ENCODE measurements at places on chromosomes 2 and 18. TPM values are rescaled to one million over a fixed set of nuclear protein-coding genes. Genes with fewer than 3 reads are reported as not detected.

DNA sequence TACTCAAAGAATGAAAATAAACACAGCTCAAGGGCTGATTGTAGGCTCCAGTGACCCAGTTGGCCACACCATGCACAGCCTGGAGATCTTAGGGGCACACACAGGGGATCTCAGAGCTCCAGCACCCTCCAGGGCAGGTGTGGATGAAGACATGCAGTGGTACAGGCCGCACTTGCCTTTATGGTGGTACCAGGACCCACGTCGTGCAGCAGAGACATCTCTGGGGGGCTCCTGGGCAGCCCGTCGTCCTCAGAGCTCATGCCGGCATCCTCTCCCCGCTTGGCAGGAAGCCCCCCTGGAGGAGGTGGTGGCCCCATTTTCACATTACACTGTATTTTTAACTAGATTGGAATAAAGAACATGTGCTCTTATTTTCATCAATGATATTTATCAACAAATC lies 101.2 kb upstream of the MGAT4A start:
- no peaks in the 10 kb centered on the region for H3K27me3 ChIP-seq
- no peak overlapping the region for H3K4me3 ChIP-seq
- no peaks in the 10 kb centered on the region for H3K36me3 ChIP-seq
- peak; percentile 56 for DNase-seq
- H3K27ac ChIP-seq: no peak overlapping the region

DNA sequence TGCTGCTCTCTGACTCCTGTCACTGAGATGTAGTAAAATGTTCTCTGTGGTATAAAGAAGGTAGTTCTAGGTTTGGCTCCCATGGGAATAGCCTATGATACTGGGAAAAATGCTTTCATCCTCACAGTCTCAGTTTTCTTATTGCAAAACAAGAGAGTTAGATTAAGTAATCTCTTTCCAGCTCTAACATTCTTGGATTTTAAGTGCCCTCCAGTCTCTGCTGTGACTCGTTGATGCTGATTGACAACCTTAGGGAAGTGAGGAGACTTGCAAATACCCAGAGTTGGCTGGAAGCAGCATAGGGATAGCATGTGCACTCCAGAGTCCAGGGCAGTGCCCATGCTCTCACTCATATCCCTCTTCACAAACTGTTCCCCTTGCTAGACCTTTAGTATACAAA lies 534.9 kb downstream of the SLC4A3 start:
- H3K27ac ChIP-seq: no peak overlapping the region
- H3K4me3 ChIP-seq: no peak overlapping the region
- DNase-seq: no peak
- no peaks in the 10 kb centered on the region for H3K27me3 ChIP-seq

- peaks cover 28% of the 10 kb centered on the region for H3K4me1 ChIP-seq
- no peak for DNase-seq
- no peaks in the 10 kb centered on the region for H3K27me3 ChIP-seq
- peak overlapping the region; percentile 60 for H3K27ac ChIP-seq
Observed at GRCh38 chr18:23357996-23358594, 95.0 kb upstream of the RIOK3 start.

- no peak overlapping the region for H3K27ac ChIP-seq
- no peak overlapping the region for H3K4me3 ChIP-seq
- H3K36me3 ChIP-seq: no peaks in the 10 kb centered on the region
- H3K27me3 ChIP-seq: no peaks in the 10 kb centered on the region
Observed at GRCh38 chr18:45303026-45303425, 312.2 kb upstream of the SLC14A2 start.

- DNase-seq: no peak
- H3K4me1 ChIP-seq: no peaks in the 10 kb centered on the region
- no peaks in the 10 kb centered on the region for H3K27me3 ChIP-seq
- H3K4me3 ChIP-seq: no peak overlapping the region
- no peaks in the 10 kb centered on the region for H3K36me3 ChIP-seq
Observed at GRCh38 chr2:178397002-178397605, 53.9 kb downstream of the PRKRA start.

- no peak overlapping the region for H3K4me3 ChIP-seq
- no peak overlapping the region for H3K27ac ChIP-seq
- H3K4me1 ChIP-seq: no peaks in the 10 kb centered on the region
- H3K27me3 ChIP-seq: no peaks in the 10 kb centered on the region
Observed at GRCh38 chr2:169955940-169956339, 128.7 kb downstream of the UBR3 start.

DNA sequence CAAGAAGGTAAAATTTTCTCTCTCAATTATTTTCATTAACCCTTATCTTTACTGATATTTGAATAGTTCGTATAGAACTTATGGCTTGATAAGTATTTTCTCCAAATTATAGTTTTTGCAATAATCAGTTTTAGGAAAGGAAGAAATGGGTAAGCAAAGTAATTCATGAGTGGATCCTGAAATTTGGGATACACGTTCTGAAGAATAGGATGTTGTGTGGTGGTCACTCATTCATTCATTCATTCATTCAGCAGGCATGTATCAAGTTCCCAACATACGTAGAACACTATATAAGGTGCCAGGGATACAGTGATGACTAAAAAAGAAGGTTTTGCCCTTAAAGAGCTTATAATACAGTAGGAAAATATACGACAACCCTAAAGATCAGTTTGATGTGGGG lies 95.4 kb downstream of the PTRHD1 start:
- no peaks in the 10 kb centered on the region for H3K36me3 ChIP-seq
- H3K4me1 ChIP-seq: no peaks in the 10 kb centered on the region
- no peak overlapping the region for H3K27ac ChIP-seq
- H3K4me3 ChIP-seq: no peak overlapping the region
- no peak for DNase-seq
- H3K27me3 ChIP-seq: no peaks in the 10 kb centered on the region

- no peaks in the 10 kb centered on the region for H3K36me3 ChIP-seq
- no peak for DNase-seq
- no peak overlapping the region for H3K4me3 ChIP-seq
- H3K4me1 ChIP-seq: no peaks in the 10 kb centered on the region
- H3K27ac ChIP-seq: no peak overlapping the region
- H3K27me3 ChIP-seq: no peaks in the 10 kb centered on the region
Observed at GRCh38 chr2:126482582-126483464, 173.1 kb upstream of the GYPC start.

DNA sequence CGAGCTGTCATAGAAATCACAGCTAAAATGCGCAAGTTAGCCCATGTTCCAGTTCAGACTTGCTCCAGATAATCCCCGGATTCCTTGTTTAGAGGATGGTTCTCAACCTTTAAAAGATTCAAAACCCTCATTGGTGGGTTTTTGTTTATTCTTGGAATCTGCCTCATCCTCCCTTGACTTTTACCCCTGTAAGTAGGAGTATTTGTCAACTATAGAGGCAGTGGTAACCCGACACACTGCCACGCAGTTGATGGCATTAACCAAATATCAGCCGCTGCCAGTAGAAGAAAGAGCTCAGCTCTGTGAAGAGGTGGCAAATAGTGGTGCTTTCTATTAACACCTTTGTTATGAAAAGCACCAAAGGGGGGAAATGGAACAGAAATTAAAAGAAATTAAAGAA lies 40.4 kb upstream of the SELENOI start:
- H3K4me3 ChIP-seq: no peak overlapping the region
- no peaks in the 10 kb centered on the region for H3K27me3 ChIP-seq
- H3K36me3 ChIP-seq: no peaks in the 10 kb centered on the region

GRCh38 chr2:52597346-52597745 lies 1170.3 kb upstream of the CHAC2 start:
- no peak overlapping the region for H3K27ac ChIP-seq
- H3K36me3 ChIP-seq: no peaks in the 10 kb centered on the region
- no peak for DNase-seq

DNA sequence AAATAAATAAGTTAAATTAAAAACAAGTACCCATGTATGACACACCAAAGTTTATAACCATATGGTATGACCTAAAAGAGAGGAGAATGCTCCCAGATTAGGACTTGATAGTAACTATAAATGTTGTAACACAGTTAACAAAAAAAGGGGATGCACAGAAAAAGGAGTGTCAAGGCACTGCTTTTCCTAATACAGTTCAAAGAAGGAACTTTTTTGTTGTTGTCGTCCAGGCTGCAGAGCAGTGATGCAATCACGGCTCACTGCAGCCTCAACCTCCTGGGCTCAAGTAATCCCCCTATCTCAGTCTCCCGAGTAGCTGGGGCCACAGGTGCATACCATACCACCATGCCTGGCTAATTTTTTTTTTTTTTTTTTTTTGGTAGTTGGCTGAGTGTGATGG lies 2.7 kb downstream of the NARS1 start:
- H3K27ac ChIP-seq: no peak overlapping the region
- no peak overlapping the region for H3K4me3 ChIP-seq
- no peaks in the 10 kb centered on the region for H3K4me1 ChIP-seq
- no peak for DNase-seq
- H3K27me3 ChIP-seq: no peaks in the 10 kb centered on the region
- H3K36me3 ChIP-seq: peaks cover 1% of the 10 kb centered on the region

GRCh38 chr18:49368876-49369440 lies 91.5 kb downstream of the DYM start:
- H3K4me1 ChIP-seq: no peaks in the 10 kb centered on the region
- peak overlapping the region; percentile 55 for H3K27ac ChIP-seq
- no peaks in the 10 kb centered on the region for H3K36me3 ChIP-seq
- H3K27me3 ChIP-seq: no peaks in the 10 kb centered on the region
- no peak for DNase-seq

GRCh38 chr18:9655232-9655767 lies 40.9 kb upstream of the PPP4R1 start:
- H3K4me3 ChIP-seq: no peak overlapping the region
- no peaks in the 10 kb centered on the region for H3K36me3 ChIP-seq
- H3K27me3 ChIP-seq: no peaks in the 10 kb centered on the region
- H3K4me1 ChIP-seq: no peaks in the 10 kb centered on the region
- H3K27ac ChIP-seq: no peak overlapping the region

GRCh38 chr2:239647052-239647819 lies 246.4 kb upstream of the HDAC4 start:
- DNase-seq: no peak
- no peaks in the 10 kb centered on the region for H3K36me3 ChIP-seq
- H3K27me3 ChIP-seq: no peaks in the 10 kb centered on the region
- H3K27ac ChIP-seq: no peak overlapping the region

GRCh38 chr18:23191232-23191631 lies 55.9 kb downstream of the CABLES1 start:
- no peak overlapping the region for H3K27ac ChIP-seq
- H3K4me3 ChIP-seq: no peak overlapping the region
- no peak for DNase-seq
- no peaks in the 10 kb centered on the region for H3K27me3 ChIP-seq
- peaks cover 26% of the 10 kb centered on the region for H3K4me1 ChIP-seq

GRCh38 chr2:77521931-77522470 lies at the start of gene LRRTM4:
TSS of gene LRRTM4 (minus strand) at chr2:77522376.
- H3K27ac ChIP-seq: no peak within 1 kb of the TSS
- no peaks in the 10 kb centered on the region for H3K27me3 ChIP-seq
- H3K4me3 ChIP-seq: no peak within 1 kb of the TSS
- H3K36me3 ChIP-seq: no peaks in the 10 kb centered on the region
- no peak for DNase-seq

- H3K4me1 ChIP-seq: no peaks in the 10 kb centered on the region
- H3K4me3 ChIP-seq: no peak overlapping the region
- no peaks in the 10 kb centered on the region for H3K36me3 ChIP-seq
- no peak overlapping the region for H3K27ac ChIP-seq
- no peak for DNase-seq
Observed at GRCh38 chr2:12897181-12897580, 180.4 kb downstream of the TRIB2 start.

DNA sequence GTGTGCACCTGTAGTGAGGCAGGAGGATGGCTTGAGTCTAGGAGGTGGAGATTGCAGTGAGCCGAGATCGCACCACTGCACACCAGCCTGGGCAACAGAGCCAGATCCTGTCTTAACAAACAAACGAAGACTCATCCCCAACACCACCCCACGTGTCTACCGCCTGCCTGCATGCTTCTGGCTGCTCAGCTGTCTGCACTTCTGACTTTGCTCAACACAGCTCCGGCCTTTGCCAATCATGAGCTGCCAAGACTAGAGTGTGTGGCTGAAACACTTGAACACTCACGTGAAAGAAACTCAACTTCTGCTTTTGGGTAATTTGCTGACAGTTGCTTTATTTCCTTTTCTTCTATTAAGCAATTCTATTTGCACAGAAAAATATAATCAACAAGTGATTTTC lies 32.1 kb upstream of the SP3 start:
- no peaks in the 10 kb centered on the region for H3K4me1 ChIP-seq
- no peak for DNase-seq
- H3K36me3 ChIP-seq: no peaks in the 10 kb centered on the region
- no peaks in the 10 kb centered on the region for H3K27me3 ChIP-seq
- no peak overlapping the region for H3K4me3 ChIP-seq
- no peak overlapping the region for H3K27ac ChIP-seq

DNA sequence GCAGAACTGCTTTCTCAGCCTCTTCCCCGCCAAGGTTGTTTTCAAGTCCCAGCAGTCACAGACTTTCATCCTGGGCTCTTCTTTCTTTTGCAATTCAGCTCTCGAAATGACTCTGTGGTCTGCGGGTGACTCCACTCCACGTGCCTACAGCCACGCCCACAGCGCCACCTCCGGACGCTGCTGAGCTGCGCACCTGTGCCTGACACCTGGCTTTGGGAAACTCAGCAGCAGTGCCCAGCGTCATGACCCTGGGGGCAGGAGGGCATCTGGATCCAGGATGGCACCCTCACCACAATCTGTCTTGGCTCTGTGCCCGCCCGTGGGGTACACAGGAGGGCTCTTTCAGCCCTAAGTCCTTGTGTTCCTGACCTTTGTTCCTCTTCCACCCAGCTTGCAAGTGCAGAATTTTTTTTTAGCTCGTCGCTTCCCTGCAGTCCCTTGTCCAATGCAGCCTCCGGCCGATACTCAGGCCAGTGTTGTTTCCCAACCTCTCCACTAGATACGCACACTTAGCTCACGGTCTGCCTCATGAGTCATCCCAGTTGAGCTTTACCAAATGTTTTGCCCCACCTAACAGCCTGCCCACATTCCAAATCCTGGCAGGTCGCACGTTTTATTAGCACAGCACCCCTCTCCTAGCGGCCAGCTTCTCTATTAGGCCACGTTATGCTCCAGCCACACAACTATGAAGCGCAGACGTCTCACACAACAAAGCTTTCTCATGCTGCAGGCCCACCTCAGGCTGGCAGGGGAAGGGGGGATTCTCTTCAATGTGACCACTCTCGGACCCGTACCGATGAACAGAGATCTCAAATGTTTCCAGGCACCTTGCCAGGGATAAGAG lies 6.5 kb upstream of the CAPN10 start:
- peaks cover 5% of the 10 kb centered on the region for H3K36me3 ChIP-seq
- H3K4me1 ChIP-seq: peaks cover 12% of the 10 kb centered on the region
- no peaks in the 10 kb centered on the region for H3K27me3 ChIP-seq
- DNase-seq: no peak
- no peak overlapping the region for H3K27ac ChIP-seq

TMEM247 gene
- total RNA-seq: not detected

KCNJ3 gene
- total RNA-seq: 3.6 TPM

SLC4A5 gene
- total RNA-seq: 5.2 TPM

SCN3A gene
- 6.3 TPM for total RNA-seq

TET3 gene
- total RNA-seq: 13.1 TPM

ASXL3 gene
- total RNA-seq: 10.4 TPM

ST6GAL2 gene
- 1.2 TPM for total RNA-seq

DLGAP1 gene
- 32.8 TPM for total RNA-seq

CDH19 gene
- total RNA-seq: 0.94 TPM

PIEZO2 gene
- total RNA-seq: 4.1 TPM
